ENCODE measurements at places on chromosomes 12 and 14.

DNA sequence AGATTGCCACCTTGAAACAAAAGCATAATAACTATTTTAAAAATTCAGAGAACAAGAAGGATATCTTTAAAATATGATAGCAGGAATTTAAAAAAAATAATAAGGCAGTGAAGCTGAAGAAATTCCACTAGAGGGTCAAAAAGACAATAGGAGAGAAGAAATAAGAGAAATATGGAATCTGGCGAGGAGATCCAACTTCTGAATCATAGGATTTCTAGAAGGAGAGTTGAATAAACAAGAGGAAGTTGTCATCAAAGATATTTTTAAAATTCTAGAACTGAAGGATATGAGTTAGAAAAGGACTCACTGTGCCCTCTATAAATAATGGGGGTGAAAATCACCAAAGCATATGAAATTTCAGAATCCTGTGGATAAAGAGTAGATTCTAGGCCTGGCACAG lies 26.8 kb upstream of the TOMM20L start:
- no peak for DNase-seq

GRCh38 chr12:1132311-1132710 lies 141.3 kb downstream of the ERC1 start:
- no peak for DNase-seq

DNA sequence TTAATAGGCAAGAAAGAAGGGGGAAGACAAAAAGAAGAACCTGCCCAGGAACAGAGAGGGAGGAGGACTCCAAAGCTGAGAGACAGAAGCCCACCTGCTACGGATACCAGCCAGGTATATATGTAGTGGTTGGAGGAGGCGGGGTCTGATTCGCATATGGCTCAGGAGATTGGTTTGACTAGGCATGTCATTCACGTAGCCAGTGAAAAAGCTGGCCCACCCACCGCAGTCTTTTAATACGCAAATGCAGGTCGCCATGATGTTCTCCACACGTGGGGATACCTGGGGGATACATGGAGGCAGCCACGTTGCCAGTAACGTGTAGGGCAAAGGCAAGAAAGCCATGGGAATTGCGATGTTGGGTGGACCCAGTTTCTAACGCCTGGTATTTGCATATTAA lies 73.2 kb downstream of the NTS start:
- no peak for DNase-seq

- DNase-seq, result no peak
Measured at GRCh38 chr14:94391281-94391975, 3.0 kb upstream of the SERPINA1 start.
